Non-pigmented ciliary epithelial cell (primary cell): ENCODE measurements at places on chromosomes 5 and 9.

DNA sequence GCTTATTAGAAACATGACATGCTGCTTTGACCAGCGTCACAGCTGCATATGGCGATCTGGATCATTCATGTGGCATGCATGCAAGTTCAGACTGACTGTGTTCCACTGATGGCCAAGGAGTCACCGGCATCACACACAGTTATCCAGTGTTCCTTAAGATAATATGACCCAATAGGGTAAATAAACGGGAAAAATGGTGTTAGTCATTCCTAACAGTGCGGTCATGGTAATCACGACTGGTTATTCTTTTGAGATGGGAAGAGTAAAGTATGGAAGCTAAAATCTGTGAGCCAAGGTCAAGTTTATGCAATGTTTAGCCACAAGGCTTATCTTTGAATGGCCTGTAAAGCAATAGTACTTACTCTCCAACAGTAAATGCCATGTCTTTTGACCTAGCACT is 29.3 kb upstream of the LVRN start:
- DNase-seq: no peak

DNA sequence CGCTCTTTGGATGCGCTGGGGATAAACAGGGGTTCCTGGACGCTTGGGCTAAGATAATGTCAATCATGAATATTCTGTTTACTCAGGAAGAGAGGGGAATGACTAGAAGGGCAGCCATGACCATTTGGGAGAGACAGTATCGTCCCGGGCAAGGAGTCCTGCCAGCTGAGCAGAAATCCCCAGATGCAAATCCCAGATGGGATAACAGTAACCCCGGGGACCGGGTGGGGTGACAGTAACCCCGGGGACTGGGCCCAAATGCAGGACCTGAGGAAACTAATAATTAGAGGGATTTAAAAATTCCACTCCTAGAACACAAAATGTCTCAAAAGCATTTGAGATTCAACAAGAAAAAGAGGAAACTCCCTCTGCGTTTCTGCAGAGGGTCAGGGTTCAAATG is 189.0 kb upstream of the PPP1R26 start:
- DNase-seq: no peak

- no peak for DNase-seq
These were observed 89.5 kb downstream of the ESM1 start for GRCh38 chr5:54895816-54896341.

DNA sequence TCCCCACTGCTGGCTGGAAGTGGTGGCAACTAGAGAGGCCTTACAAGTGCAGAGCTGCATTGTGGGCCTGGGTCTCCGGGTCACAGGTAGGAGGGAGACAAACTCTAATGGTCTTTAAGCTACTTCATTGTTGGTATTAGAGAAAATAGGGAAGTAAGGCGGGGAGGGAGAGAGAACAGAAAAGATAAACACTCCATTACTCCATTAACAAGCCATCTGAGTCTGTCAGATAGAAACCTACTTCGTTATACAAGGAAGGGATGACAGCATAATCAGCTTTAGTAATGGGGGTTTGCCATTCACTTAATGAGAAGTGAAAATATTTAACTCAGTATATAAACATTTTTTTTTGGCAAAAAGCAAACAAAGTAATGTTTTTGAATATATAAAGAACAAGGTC is 107.4 kb downstream of the TLE1 start:
- DNase-seq: no peak

- DNase-seq: no peak
These were observed 58.9 kb downstream of the ANKRD33B start for GRCh38 chr5:10622810-10623209.

DNA sequence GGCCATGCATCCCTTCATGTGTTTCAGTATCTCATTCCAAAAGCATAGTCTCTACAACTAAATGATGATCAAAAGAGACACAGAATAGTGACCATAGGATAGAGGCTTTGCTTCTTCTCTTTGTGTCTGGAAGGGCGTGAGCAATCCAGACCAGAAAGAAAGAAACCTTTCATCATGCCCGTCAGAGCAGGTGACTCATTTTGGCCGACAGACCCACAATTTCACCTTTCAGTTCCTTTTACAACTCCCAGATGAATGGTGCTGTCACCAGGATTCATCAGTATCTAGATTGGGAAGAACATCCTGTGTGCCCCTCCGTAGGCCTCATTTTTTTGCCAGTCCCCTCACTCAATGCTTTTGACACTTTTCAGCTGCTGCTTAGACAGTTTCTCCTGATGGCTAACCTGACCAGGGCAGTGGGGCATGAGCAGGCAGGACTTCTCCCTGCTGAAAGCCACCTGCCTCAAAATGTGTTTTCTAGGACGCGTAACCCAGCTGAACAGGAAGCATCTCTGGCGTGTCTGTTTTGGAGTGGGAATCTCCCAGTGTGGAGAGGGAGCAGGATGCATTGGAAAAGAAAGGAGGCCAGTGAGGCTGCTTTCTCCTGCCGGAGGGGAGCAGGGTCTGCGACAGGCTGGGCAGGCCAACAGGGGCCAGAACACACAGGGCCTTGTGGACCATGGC is 21.2 kb downstream of the ABLIM3 start:
- no peak for DNase-seq

DNA sequence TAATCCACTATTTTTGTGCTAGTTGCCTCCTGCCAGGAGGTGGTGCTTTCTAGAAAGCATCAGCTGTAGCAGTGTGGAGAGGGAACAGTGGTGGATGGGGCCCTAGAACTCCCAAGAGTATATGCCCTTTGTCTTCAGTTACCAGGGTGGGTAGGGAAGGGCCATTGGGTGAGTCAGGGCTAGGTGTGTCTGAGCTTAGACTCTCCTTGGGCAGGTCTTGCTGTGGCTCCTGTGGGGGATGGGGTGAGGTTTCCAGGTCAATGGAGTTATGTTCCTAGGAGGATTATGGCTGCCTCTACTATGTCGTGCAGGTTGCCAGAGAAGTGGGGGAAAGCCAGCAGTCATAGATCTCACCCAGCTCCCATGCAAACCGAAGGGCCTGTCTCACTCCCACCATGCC is 11.3 kb upstream of the ADAMTS12 start:
- no peak for DNase-seq

DNA sequence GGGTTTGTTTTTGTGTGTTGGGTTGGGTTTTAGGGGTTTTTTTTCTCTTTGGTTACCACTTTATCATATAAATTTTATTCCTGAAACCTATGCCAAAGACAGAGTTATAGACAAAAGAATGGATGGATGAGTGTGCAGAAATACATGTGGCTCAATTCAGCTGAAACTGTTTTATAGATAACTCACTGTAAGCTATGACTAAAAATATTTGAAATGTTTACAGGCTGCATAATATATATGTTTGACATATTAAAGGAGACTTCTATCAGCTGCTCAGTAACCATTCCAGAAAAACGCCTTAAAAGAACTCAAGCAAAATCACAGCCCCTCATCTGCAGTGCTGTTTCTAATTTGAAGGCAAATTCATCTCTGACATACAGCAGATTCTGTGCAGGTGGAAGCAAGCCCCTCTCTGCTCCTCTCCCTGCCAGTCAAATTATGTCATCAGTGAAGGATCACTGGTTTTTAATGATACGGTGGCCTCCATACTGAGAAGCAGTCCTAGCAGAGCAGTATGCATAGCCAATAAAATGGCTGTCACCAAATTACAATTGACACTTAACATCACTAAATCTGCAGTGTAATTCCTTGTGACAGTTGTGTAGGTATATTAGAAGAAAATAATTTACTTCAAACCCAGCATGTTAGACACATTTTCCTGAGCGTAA is 301.6 kb downstream of the NR2F1-AS1 start:
- no peak for DNase-seq

- DNase-seq: no peak
These were observed 97.4 kb upstream of the CLINT1 start for GRCh38 chr5:157956271-157956885.

DNA sequence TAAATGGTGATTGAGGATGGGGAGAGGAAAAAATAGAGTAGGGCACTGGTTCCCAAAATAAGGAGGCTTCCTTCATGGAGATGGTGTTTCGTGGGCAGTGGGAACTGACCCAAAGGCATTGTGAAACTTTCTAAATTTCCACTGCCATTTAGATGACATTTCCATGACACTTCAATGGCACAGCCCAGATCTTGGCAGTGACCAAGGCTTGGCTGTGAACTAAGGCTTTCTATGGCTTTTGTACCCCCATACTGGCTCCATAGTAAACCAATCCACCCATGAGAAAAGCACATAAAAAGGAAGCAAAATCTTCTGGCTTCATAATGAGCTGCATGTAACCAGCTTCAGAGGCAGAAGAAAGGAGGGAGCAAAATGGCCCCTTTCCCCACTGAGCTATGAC is 321.0 kb upstream of the TLE4 start:
- DNase-seq: no peak

DNA sequence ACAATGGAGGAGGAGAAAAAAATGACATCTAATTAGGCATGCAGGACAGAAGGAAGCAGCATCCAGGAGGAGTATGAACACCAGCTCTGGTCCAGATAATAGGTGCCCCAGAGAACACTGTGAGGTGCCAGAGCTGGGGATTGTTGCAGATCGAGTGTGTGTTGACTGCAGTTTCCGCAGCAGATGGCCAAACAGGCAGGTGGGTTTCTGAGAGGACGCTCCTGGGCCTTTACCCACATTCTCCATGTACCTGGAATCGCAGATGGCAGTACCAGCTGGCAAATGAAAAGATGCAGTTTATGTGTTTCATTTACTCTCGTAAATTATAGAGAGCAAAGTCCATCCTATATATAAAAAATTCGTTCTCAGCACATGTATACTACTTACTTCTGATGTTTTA is 182.2 kb upstream of the ISL1 start:
- no peak for DNase-seq
